ENCODE measurements at places on chromosomes 13 and 19.

GRCh38 chr13:110017379-110017778, 231.0 kb upstream of the IRS2 start:
- peak; percentile 87 for DNase-seq

- peak; percentile 32 for DNase-seq
Measured at GRCh38 chr19:47241919-47242577, 11.0 kb upstream of the BBC3 start.

DNA sequence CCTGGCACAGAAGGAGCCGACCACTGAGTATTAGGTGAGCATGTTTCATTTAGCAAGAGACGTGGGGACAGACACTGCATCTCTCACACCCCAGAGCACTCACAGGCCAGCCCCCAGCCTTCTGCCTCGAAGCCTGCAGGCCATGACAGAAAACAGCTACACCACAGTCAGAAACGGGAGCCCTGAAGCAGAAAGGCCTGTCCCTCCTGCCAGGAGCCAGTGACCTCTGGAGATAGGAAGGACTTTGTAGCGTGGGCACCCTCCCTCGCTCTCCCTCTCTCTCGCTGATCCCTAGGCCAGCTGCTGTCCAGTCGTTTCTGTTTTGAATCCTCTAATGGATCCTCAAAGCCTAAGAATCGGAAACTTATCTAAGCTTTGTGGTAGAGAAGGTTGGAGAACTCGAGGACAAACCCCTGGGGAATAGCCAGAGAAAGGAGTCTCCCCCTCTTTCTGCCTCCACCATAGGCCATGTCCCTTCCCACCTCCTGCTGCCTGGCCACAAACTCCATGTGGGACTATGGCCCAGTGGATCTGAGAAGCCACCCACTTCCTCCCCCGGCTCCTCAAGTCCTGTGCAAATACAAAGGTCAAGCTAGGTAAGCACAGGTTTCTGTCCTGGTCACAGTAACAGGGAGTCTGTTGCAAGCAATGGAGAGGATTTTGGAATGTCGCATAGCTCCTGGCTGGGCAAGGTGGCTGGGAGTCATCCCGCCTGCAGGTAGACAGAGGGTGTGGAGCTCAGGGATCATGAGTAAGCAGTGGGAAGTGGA, 95.1 kb downstream of the NUFIP1 start:
- DNase-seq, result no peak

DNA sequence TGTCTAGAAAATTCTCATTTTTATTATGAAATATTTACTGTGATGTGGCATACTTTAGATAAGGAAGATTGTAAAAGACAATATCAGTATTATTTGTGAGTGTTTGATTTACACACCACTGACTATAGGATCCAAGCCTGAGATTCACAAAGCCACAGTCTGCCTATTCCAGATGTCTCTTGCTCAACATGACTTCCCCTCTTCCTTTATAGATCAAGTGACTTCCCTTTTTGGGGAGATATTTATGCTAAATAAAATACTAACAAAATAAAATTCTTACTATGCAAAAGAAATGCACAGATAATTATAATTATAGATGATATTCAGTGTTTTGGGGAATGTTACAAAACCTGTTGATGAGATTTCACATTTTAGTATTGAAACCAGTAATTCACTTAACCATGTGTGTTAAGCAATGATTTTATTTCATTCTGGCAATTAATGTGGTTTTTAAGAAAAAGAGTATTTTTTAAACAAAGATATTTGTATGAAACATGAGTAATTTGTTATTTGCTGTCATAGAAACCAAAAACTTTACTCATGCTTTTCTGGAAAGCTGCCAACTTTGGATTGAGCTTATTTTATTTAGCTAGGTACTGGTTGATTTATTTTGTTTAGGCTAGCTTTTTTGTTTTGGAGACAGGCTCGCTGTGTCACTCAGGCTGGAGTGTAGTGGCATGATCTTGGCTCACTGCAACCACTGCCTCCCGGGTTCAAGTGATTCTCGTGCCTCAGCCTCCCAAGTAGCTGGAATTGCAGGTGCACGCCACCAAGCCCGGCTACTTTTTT, 13.7 kb upstream of the GPR183 start:
- DNase-seq, result peak; percentile 53

DNA sequence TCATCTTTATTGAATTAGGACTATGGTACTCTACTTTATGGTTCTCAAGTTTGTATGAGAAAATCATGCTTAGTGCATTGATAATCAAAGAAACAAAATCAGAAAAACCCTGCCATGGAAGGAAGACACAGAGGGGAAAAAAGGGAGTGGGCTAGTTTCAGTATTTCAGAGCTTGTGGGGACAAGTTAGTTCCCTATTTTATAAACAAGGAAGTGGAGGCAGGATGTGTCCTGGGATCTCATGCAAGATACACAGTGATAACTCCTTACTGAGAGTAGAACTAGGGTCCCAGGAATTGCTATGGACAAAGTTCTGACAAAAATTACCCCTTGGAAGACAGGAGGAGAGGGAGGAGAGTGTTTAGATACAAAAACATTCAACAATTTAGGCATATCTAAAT, 1277.3 kb downstream of the UQCRFS1 start:
- DNase-seq, result no peak

GRCh38 chr13:106521095-106521799, 14.2 kb downstream of the EFNB2 start:
- no peak for DNase-seq

DNA sequence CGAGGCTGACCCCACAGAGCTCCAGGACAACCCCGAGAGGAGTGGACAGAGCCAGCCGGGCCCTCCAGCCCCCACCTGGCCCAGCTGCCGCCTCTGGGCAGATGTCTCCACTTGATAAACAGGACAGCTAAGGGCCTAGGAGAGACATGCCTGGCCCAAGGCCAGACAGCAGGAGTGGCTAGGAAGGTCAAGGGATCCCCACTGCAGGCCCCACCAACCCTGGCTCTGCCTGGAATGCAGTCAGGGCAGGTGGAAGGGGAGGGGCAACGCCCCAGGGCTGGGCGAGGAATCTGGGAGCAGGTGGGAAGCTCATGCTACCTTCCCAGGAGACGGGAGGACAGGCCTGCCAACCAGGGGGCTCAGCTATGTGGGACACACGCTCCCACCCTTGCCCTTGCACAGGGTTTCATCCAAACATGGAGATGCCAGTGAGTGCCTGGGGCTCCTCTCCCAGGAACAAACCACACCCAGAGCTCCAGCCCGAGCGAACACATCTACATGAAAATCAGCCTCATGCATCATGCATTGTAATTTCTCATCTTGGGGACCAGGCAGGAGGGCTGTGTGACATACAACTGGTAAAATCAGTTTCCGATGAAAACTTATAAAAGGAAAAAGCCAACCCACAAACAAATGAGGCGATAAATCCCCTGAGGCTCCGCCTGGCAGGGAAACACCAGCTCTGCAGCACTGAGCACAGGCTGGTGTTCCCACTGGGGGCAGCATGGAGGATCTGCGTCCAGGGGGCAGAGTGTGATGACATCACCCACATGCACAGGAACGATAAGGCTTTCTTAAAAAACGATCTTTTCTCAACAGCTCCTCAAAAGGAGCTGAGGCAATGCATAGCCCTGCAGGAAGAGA, 25.0 kb downstream of the SH3GL1 start:
- peak; percentile 94 for DNase-seq

DNA sequence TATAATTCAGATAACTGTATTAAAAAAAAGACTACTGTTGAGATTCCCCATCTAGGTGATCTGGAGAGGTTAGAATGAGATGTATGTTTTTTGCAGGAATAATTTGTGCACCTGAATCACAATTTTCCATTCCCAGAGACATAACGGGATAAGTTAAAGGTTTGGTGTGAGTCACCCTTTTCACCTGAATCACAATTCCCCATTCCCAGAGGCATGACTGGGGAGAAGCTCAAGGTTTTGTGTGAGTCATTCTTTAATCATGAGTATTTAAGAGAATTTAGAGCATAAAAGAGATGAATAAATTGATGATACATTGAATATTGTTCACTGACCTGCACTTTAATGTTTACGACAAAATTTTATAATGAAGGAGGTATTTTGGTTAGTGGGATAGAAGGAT, 9.0 kb downstream of the OR7A5 start:
- DNase-seq, result no peak

DNA sequence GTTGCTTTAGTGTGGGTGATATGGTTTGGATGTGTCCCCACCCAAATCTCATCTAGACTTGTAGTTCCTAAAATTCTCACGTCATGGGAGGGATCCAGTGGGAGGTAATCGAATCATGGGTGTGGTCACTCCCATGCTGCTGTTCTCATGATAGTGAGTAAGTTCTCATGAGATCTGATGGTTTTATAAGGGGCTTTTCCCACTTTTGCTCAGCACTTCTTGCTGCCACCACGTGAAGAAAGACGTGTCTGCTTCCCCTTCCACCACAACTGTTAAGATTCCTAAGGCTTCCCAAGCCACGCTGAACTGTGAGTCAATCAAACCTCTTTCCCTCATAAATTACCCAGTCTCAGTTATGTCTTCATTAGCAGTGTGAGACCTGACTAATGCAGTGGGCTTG, 26.0 kb downstream of the OR10H4 start:
- DNase-seq, result no peak

DNA sequence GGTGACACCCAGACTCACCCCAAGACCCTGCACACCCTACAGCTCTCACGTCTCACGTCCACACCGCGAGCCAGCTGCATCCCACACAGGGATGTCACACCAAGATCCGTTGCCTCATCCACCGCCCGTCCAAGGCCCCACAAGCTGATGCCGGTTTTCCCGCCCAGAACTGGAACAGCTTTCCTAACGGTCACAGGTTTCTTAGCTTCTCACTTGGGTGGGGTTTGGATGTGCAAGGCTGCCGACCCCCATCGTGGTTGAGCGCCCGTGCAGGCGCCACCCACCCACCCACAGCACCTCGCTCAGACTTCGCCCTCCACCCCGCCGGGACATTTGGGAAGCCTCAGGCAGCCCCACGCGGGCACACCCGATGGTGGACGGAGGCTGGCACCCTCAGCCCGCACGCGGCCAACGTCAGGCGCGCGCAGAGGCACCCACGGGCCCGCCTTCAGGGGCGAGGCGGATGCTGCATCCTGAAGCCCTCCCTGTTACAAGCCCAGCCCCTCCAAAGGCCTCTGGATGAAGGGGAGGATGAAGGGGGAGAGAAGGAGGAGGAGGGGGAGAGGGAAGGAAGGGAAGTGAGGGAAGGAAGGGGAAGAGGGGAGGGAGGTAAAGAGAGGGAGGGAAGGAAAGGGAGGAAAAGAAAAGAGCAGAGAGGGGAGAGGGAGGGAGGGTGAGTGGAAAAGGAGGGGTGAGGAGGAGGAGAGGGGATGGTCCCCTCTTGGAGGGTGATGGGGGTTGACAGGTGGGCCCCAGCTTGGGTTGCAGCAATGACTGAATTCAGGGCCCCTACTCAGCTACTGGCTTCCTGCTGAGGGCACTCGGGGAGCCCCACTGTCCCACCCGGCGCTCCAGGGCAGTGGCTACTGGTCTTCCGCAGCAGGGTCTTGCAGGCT, 12.8 kb downstream of the ONECUT3 start:
- no peak for DNase-seq

GRCh38 chr19:17370026-17370587, 7.0 kb downstream of the PLVAP start:
- no peak for DNase-seq

DNA sequence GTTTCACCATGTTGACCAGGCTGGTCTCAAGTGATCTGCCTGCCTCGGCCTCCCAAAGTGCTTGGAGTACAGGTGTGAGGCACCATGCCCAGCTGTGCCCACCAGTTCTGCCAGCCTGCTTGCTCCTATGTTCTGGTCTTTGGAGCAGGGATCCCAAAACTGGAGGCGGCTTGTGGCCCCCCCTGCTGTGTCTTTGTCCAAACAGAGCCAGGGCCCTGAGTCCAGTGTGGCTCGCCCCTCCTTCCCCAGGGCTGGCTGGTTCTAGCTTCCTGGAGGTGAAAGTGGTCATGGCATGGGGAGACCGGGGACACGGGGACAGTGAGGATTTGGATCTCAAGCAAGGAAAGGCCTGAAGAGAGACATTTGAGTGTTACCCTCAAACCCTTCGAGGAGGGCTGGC, 11.5 kb upstream of the TINCR start:
- DNase-seq, result no peak

- DNase-seq, result no peak
Measured at GRCh38 chr19:45985321-45985720, 9.9 kb upstream of the CCDC61 start.

- DNase-seq, result no peak
Measured at GRCh38 chr13:113907635-113908617, 44.0 kb upstream of the GAS6 start.

DNA sequence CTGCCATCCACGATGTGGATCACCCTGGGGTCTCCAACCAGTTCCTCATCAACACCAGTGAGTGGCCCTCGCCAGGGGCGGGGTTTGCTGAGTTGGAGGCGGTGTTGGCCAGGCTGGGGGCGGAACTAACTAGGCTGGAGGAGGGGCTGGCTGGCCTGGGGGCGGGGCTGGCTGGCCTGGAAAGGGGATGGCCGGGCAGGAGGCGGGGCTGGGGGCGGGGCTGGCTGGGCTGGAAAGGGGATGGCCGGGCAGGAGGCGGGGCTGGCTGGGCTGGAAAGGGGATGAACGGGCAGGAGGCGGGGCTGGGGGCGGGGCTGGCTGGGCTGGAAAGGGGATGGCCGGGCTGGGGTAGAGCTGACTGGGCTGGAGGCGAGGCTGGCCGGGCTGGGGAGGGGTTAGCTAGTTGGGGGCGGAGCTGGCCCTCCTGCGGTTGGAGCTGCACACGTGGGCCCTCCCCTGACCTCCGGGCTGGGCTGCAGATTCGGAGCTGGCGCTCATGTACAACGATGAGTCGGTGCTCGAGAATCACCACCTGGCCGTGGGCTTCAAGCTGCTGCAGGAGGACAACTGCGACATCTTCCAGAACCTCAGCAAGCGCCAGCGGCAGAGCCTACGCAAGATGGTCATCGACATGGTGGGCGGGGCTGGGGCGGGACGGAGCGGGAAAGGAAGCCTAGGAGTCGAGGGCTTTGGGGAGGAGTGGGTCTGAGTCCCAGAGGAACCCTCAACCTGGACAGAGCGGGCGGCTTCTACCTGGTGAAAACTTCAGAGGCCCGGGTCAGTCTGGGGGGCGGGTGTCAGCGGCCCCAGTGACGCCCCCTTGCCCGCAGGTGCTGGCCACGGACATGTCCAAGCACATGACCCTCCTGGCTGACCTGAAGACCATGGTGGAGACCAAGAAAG, 41.0 kb downstream of the PDE4A start:
- DNase-seq, result peak; percentile 83

DNA sequence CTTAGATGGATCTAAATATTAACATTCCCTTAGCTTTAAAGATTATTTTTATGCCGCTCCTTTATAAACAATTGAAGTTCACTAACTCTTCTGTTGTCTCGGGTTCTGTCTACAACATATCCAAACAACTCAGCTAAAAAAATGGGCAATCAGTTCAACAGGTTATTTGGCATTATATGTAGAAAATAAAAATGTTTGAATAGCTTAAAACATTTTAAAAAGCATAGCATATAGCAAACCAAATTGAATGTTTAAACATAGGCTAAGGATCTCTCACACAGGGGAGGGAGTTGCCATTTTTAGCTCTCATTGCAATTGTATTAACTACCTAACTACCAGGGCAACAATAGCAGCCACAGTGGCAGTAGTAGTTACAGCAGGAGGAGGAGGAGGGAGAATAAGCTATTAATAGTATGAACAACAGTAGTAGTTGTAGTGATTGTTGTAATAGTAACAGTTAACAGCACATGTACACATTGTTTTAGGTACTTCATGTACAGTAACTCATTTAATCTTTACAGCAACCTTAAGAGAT, 404.2 kb downstream of the KCNRG start:
- no peak for DNase-seq
